ENCODE measurements at places on chromosomes 3 and 15. TPM values are rescaled to one million over a fixed set of nuclear protein-coding genes. Genes with fewer than 3 reads are reported as not detected.

ITPKA gene
- total RNA-seq: 0.93 TPM

MEX3B gene
- 1.0 TPM for total RNA-seq

COMMD4 gene
- total RNA-seq: 82.6 TPM

GPD1L gene
- 25.7 TPM for total RNA-seq

PPCDC gene
- total RNA-seq: 50.2 TPM

CKMT1B gene
- not detected for total RNA-seq

GALNT15 gene
- total RNA-seq: not detected

HHATL gene
- not detected for total RNA-seq

PLD1 gene
- total RNA-seq: 1.2 TPM

TLR9 gene
- not detected for total RNA-seq

NEK11 gene
- 1.7 TPM for total RNA-seq

CCR1 gene
- total RNA-seq: 3.7 TPM

MESP2 gene
- total RNA-seq: not detected

All from T-helper 2 cell treated with Interferon-gamma antibody and Interleukin-4, amounts not matched to agents 100 ng/mL and 5 ng/mL, for 36 hours (primary cell).